GM23248 (cell line): ENCODE measurements at places on chromosomes 1 and 21. TPM values are rescaled to one million over a fixed set of nuclear protein-coding genes. Genes with fewer than 3 reads are reported as not detected.
A peak's percentile ranks its signal among the peaks of the same experiment; 100 is the strongest.

- DNase-seq: no peak
Observed at GRCh38 chr1:64427879-64428278, 42.0 kb upstream of the CACHD1 start.

DNA sequence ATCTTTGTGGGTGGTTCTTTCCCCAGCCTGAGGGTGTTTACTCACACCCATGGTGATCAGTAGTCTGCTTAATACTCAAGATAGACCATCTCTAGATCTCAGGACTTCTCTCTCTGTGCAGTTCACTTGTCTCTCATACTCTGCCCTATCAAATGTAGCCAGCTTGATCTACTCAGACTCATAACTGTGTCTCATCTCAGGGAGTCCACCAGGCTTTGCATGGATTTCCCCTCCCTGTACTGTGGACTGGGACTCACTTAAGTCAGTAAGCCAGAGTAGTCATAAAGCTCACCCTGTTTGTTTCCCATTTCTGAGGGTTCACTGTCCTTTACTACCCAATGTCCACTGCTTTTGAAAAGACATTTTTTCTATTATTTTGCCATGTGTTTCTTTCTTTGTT, 41.8 kb downstream of the LYPLAL1 start:
- DNase-seq: no peak

LRRC71 gene
- not detected in 2 replicates for polyA plus RNA-seq

DNA sequence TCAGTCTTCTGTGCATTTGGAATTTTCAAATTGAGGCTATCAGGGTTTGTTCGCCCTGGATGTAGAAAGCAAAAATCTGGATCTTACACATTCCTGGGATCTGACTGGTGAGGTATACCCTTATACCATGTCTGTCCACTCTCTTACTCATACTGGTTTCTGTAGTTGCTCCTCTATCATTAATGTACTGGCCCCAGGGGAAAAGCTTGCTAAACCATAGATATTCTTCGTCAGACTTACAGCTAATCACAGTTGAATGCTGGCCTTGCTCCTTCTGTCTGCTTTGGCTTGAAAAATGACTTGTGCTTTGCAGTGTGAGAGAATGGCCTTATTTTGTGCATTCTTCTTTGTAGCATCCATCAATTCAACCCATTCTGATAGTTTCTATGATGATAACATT, 30.5 kb downstream of the TBCE start:
- peak; percentile 99 for DNase-seq

DNA sequence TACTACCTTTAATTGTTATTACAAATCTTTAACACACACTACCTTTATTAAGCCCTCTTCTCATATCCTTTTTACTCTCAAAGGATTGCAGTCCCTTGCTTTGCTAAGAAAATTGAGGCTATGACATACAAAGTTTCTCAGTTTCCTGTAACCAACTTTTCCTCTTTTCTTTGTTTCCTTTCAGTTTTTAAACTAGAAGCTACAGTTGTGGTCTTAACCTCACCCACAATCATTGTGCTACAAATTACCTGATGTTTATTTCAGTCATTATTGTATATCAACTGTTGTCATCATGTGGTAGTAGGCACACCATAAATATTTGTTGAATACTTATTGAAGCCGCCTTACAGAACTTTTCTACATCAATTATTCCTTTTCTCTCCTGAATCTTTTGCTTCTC, 51.8 kb downstream of the SLAMF6 start:
- no peak for DNase-seq

- peak; percentile 79 for DNase-seq
Observed at GRCh38 chr1:36323636-36324352, at the start of gene EVA1B. EVA1B (minus strand) TSS chr1:36323645; CDS start chr1:36323037, 608 bp downstream.

GRCh38 chr1:5943343-5944124, 48.7 kb downstream of the NPHP4 start:
- no peak for DNase-seq

- no peak for DNase-seq
Observed at GRCh38 chr1:211371406-211372105, 44.9 kb downstream of the TRAF5 start.

GRCh38 chr1:106889583-106889982, 166.9 kb upstream of the PRMT6 start:
- DNase-seq: no peak
